Amygdala (tissue), 56 donors: ENCODE measurements at places on chromosomes 3 and 15.

- no peak for DNase-seq
Measured at GRCh38 chr3:66609660-66610561, 109.1 kb upstream of the LRIG1 start.

GRCh38 chr3:63228087-63228486 lies 50.0 kb upstream of the SYNPR start:
- no peak for DNase-seq

- DNase-seq, result no peak
Measured at GRCh38 chr3:54710954-54711353, 216.9 kb downstream of the LRTM1 start.

DNA sequence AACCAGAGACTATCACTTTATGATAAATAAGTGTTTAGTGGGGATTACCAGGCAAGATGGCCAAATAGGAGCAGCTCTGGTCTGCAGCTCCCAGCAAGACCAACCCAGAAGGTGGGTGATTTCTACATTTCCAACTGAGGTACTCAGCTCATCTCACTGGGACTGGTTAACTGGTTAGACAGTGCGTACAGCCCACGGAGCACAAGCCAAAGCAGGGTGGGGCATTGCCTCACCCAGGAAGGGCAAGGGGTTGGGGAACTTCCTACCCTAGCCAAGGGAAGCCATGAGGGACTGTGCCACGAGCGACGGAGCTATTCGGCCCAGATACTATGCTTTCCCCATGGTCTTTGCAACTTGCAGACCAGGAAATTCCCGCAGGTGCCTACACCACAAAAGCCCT lies 171.0 kb downstream of the CTNNB1 start:
- no peak for DNase-seq

GRCh38 chr3:187130346-187131066 lies 8.8 kb downstream of the RPL39L start:
- DNase-seq, result no peak

GRCh38 chr15:85743392-85744055 lies 51.2 kb downstream of the KLHL25 start:
- no peak for DNase-seq

GRCh38 chr3:193782276-193782647 lies 189.3 kb downstream of the OPA1 start:
- DNase-seq, result no peak

DNA sequence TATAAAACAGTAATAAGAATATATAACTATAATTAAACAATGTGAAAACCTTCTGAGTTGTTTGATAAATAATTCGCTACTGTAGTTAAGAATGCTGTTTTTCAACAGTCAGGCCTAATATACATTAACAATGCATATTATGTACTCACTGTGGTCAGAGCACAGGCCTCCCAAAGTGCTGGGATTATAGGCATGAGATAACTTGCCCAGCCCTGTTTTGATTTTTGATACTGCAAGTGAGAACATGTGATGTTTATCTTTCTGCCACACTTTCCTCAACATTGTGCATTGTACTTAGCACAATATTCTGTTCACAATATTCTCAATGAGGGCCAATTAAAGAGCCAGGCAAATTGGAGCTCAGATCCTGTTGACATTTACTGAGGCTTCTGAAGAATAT lies 274.5 kb upstream of the RARB start:
- no peak for DNase-seq

DNA sequence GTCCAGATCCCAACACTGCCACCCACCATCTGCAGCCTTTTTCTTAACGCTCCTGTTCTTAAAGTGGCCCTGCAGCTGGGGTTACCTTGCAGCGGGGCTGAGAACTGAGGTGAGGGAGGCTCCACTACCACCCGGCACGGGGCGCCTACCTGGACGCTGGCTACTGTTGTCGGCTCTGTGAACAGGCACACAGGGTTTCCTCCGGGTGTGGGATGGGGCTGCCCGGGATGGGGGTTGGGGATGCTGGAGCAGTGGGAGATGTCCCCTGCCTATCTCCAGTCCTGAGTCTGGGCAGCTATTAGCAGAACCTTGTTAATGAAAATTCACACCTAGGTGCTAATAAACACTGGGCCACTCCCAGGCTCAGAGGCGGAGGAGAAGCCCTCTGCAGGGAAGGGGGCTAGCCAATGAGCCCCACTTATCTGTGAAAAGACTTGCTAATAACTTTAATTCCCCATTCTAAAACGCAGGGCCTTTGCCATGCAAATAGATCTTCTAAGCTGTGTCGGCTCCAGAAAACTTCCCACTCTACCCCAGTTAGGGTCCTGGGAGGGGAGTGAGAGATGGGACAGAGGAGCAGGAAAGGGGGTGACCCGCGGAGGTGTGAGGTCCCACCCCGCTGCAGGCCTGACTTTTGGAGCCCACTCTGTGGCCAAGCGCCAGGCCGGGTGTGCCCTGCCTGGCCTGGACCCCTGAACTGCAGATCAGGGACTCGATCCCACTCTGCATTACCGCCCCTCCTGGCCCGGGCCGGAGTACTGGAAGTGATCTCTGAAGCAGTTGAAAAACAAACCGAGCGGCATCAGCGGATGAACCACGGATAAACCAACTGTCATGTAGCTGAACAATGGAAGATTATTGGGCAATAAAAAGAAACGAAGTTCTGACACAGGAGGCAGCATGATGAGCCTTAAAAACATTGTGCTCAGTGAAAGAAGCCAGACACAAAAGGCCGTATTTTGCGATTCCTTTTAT lies 3.1 kb downstream of the MESP1 start:
- DNase-seq, result no peak

- DNase-seq, result no peak
Measured at GRCh38 chr15:57500256-57500655, 91.4 kb upstream of the MYZAP start.

DNA sequence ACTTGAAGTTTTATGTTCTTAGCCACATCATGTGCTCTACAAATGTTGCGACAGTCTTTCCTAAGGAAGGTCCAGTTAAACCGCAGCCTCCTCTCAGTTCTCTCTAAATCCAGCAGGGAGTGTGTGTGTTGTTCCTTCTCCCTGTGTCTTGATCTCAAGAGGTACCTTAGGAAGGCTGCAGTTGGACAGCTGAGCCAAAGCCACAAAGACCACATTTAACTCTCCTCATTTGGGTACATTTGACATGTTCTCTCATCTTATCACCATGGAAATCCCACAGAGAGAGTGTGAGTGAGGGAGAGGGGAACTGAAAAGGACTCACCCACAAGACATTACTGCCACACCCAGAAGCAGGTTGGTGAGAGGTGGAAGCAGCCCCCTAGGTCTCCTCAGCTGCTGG lies 79.5 kb downstream of the CD200R1L start:
- no peak for DNase-seq

DNA sequence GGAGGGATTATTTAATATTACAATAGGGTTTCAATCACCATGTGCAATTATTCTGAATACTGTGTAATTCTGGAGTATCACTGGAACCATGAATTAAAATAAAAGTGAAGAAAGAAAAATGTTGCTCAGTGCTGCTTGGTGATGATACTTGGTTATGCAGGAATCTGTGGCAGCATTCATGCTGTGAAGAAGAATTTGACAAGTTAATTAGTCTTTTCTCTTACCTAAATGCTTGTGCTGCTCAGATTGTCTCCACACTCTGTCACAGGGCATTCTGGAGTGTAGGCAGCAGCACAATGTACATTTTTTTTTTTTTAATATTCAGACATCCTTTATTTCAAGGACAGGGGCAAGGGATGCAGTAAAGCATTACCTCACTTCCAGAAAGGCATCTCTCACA lies 749.3 kb upstream of the CADM2 start:
- no peak for DNase-seq

GRCh38 chr3:55636300-55637195 lies 149.4 kb upstream of the WNT5A start:
- no peak for DNase-seq

- DNase-seq, result no peak
Measured at GRCh38 chr15:40793216-40793989, 13.5 kb upstream of the ZFYVE19 start.
